NCI-H1092 (cell line): ENCODE measurements at places on chromosomes 13 and 19.

- DNase-seq: no peak
Measured at GRCh38 chr13:82011355-82011754, 1670.4 kb upstream of the SPRY2 start.

GRCh38 chr13:103055166-103055565, 11.1 kb downstream of the SLC10A2 start:
- no peak for DNase-seq

DNA sequence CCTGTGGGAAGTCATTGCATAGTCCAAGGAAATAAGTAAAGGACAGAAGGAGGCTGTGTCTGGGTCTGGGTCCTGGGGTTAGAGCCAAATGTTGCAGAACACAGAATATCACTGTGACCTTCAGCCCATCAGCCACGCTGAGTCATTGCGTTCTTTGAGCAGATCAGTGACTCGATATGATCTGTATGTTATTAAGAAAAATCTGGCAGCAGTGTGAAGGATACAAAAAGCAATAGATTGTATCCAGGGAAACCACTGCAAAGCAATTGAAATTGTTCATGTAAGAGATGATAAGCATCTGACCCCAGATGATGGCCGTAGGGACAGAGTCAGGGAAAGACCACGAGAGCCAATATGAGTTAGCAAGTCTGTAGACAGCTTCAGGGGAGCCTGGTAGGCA, 1575.1 kb upstream of the SLC10A2 start:
- DNase-seq: no peak

GRCh38 chr13:47190696-47191305, 293.9 kb upstream of the HTR2A start:
- no peak for DNase-seq

DNA sequence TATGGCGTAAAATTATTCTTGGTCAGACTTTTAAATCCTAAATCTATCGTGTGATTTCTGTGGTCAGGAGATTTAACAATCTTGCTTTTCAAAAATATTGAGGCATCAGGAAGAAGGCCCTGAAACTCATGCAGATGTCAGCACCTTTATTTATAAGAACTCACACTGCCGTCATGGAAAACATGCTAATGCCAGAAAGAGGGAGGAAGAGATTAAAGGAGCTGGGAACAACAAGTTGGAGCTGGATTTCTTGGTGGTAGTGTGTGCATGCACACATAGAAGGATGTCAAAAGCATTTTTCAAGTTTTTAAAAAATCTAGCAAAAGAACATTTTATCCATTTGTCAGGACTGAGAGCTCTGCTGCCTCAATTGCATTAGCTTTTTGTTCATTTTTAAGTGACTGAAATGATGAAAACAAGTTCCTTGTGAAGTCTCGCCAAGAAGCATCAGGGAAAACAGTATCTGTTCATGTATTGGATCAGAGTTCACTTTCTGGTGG, 342.5 kb downstream of the SPRY2 start:
- DNase-seq: no peak

GRCh38 chr19:2255982-2256685, at the start of gene JSRP1:
JSRP1 (minus strand) TSS chr19:2256417; CDS start chr19:2255314, 1,103 bp downstream.
- no peak for DNase-seq

- no peak for DNase-seq
Measured at GRCh38 chr19:12922959-12923358, 3.9 kb upstream of the SYCE2 start.

- no peak for DNase-seq
Measured at GRCh38 chr19:406971-407510, 1.9 kb downstream of the C2CD4C start.

DNA sequence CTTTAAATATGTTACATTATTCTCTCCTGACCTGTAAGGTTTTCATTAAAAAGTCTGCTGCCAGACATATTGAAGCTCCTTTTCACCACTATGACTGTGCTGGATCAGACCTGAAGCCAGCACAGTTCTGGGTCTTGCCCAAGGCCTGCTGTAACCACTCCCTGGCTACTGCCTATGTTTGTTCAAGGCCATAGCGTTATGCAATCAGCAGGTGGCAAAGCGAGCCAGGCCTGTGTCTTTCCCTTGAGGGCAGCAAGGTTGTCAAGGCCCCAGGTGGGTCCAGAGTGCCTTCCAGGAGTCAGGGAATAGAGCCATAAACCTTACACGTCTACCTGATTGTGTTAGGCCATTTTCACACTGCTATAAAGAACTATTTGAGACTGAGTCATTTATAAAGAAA, 496.8 kb upstream of the PCDH9 start:
- no peak for DNase-seq

- no peak for DNase-seq
Measured at GRCh38 chr13:49113526-49114286, 106.4 kb upstream of the MLNR start.

DNA sequence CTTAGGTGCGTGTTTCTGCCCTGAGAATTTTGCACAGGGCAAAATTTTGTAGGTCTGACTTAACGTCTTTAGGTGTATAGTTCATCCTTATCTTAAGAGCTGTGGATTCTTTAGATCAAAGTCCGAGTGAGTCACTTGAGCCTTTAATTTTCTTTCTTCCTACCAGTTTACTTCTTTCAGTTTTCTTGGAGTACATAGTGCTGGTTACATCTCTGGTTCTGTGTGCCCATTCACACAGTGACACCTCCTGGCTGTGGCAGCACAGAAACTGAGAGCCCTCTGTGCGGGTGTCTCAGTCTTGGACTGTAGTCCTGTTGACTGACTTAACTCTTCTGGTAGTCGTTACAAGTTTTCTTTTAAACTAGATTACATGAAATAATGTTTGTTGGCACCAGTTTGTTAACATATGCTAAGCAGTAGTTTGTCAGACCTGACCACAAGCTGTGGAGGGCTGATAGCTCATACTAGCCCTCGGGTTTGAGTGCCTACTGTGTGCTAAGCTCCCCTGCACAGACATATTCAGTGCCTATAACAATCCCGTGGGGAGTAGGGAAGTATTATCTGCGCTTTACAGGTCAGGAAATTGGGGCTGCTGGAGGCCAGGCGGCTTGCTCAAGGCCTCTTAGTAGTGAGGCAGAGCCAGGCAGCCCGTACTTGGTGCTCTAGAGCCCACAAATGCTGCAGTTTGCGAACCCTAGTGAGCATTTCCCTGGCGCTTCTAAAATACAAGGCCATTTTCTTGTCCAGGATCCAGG, 1.6 kb downstream of the GATAD2A start:
- no peak for DNase-seq

GRCh38 chr19:39833160-39833463, 850 bp downstream of the DYRK1B start:
- no peak for DNase-seq

DNA sequence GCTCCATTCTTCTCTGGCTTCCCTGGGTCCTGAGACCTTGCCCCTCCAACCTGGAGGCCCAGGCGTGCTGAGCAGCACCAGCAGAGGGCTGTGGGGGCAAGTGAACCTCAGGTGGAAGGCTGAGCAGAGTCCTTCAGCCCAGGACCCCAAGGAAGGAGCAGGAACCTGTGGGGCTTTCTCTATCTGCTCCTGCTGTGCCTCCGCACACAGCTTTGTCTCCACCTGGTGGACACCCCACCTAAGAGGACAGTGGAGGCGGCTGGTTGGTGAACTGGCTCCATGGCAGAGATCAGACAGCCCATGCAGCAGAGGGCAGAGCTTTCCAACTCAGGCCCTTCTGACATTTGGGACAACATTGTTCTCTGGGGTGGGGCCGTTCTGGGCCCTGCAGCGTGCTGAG, 19.7 kb downstream of the ZFR2 start:
- DNase-seq: no peak

- DNase-seq: no peak
Measured at GRCh38 chr19:33690378-33691029, 68.8 kb downstream of the CHST8 start.

GRCh38 chr19:39211731-39212374, 7.8 kb upstream of the SYCN start:
- no peak for DNase-seq

DNA sequence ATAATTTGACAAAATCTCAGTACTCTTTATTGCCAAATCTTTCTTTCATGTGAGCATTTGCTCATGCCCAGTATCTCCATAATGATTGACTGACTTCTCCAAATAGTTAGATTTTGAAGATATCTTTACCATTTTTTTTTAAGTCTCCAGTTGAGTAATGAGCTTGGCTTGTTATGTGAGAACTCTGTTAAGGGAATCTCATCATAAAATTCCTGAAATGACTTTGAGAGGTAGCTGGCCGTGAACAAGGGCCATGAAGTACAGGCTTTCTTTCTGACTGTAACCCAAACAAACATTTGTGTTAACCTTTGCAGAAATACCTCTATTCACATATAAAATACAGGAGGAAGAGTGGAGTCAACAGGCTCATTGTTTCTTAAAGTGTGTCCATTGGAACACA, 449.7 kb downstream of the IRS2 start:
- DNase-seq: no peak

GRCh38 chr19:1512671-1513498, at the start of gene ADAMTSL5:
ADAMTSL5 (minus strand) TSS chr19:1513019; CDS start chr19:1510943, 2,076 bp downstream.
- no peak for DNase-seq

- DNase-seq: no peak
Measured at GRCh38 chr19:32287811-32288227, 57.6 kb upstream of the ZNF507 start.

DNA sequence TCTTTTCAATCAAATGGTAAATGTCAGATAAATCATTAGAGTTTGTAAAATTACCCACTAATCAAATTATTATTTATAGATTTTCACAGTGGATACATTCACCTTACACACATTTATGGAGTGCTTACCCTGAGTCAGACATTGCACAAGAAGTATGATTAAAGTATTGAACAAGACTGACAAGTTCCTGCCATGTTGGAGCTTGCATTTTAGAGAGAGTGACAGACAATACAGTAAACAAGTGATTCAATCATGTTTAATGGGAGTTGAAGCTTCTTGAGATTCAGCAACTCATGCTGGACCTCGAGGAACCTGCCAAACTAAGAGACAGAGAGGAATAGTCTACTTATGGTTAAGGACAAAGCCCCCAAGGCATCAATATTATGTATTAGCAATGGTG, 487.8 kb downstream of the PCDH17 start:
- DNase-seq: no peak

DNA sequence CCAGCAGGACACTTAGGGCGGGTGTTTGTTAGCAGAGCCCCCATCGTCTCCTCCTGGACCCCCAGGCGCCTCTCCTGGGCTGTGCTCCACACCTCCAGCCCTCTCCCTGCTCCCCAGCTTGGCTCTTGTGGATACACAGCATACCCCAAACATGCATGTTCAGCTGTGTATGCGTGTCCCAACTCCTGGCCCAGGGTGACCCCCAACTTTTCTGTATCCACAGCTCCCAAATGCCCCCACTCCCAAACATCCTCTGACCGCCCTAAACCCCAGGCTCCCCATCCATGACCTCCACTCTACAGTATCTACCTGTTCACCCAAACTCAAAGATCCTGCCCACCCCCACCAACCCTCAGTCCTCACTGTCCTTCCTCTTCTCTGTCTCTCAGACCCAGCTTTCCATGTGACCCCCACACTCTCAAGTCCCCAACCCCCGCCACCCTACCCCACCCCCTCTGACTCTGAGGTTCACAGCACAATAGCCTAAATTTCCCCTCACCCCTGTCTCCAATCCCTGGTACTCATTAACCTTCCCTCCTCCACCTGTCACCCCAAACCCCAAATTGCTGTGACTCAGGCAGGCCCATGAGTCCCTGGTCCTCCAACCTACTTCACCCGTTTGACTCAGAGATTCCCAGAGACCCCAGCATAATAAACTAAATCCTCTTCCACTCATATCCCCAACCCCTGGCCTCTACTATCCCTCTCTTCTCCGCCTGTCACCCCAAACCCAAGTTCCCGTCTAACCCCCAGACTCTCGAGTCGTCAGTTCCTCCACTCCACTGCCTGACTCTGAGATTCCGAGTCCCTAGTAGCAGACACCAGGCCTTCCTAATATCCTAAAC, 968 bp downstream of the UBE2M start:
- DNase-seq: no peak

DNA sequence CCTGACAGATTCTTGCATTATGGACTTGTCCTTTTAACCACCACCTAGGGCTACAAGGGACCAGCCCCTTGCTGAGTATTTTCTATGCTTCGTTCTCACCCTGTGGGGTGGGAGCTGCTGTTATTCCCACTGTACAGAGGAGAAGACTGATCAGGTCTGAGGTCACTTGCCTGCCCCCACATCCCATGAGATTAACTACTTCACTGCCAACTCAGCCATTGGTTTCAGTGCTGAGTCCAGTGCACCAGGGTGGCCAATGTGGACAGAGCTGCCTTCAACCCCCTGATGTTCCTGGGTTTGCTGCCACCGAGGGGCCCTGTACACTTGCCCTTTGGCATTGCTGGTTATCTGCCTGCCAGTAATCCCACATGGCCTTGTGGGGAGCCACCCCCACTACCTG, 6.9 kb downstream of the PRKACA start:
- DNase-seq: no peak

DNA sequence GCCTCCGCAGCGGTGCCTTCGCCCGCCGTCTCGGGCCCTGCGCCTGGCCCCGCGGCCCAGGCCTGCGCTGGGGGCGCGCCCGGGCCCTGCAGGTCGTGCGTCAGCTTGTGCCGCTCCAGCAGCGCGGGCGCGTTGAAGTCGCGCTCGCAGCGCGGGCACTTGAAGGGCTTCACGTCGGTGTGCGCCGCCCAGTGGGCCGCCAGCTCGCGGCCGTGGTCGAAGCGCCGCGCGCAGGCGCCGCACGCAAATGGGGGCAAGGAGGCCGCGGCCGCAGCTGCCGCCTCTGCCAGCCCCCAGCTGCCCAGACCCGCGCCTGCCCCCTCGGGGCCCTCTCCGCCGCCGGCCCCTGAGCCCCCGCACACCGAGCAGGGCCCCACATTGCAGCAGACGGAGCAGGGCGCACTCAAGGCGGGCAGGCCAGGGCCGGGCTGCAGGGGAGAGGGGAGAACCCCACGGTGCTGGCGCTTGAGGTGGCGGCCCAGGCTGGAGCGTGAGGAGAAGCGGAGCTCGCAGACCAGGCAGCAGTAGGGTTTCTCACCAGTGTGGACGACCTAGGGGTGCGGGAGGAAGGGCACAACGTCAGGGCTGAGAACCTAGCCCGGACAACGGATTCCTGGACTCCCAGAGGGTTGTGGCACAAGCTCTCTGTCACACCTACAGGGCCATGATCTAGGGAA, 6.1 kb downstream of the FIZ1 start:
- no peak for DNase-seq

GRCh38 chr13:51844862-51845573, at the start of gene TMEM272:
TMEM272 (minus strand) TSS chr13:51845177; CDS start chr13:51838530, 6,647 bp downstream.
- DNase-seq: peak; percentile 54

DNA sequence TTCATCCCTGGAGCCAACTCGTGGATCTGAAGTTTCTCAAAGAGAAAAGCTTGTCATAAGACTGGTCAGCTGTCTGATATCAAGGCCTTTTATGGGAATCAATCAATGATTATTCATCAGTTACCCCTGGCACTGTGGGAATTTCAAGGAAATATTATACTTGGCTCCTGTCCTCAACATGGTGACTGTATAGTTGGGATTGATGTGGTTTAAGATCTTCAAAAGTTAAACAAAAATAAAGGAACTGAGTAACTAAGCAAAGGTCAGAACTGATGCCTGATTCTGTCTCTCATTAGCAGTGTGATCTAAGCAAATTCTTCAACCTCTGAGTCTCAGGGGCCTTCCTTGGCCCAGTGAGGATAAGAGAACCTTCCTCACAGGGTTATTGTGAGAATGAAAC, 22.2 kb upstream of the SERPINE3 start:
- DNase-seq: no peak

GRCh38 chr13:113882716-113883115, 18.8 kb upstream of the GAS6 start:
- DNase-seq: no peak
